ENCODE measurements at places on chromosomes 12 and 14. TPM values are rescaled to one million over a fixed set of nuclear protein-coding genes. Genes with fewer than 3 reads are reported as not detected.

DNA sequence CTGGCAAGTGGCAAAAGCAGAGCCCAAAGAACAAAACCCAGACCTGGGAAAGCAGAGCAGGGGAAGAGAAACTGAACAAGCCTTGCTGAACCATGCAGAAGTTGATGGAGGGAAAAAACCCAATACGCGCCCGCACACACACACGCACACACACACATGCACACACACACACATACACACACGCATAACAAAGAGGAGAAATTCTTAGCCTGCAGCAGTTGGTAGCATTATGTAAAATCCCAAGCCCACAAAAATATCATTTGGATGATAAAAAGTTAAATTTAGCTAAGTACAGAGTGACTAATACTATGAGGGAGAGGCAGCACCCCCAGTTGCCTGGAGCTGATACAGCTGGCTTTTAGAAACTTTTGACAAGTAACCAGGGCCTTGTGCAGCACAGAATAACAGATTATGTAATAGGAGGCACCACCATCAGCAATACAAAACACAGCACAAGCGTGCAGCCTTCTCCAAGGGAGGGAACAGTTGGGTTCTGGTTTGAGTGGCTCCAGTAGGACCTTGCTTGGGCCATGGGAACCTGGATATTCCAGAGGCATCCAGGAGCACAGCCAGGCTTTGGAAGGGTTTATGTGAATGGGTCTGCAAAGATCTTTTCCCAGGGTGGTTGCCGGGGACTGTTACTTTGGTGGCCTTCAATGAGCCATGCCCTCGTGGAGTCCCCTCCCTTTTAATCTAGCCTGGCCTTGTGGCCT lies 35.3 kb downstream of the PITPNM2 start:
- DNase-seq, result no peak

- no peak for DNase-seq
Measured at GRCh38 chr14:56549721-56550120, 29.9 kb upstream of the TMEM260 start.

DNA sequence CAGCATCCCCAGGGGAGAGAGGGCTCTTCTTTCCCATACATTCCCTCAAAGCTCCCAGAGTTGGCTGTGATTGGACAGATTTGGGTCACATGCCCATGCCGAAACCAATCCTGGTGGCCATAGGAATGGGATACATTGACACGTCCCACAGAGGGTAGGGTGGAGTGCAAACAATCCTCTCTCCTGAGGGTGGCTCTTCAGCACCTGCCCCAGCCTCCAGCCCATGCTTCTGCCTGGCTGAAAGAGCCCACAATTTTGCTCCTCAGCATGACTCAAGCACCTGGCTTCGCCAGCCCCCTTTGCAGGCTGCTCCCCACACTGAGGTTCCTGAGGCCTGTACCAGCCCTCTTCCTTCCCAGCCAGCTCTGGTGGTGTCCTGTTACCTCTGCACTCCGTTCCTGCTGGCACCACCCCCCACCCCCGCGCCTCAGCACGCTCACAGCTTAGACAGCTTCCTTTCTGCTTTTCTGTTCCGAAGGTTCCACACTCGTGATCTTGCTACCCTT lies 71.7 kb downstream of the CCDC92 start:
- DNase-seq, result peak; percentile 61

GRCh38 chr12:93856611-93857010 lies 179.4 kb downstream of the CRADD start:
- no peak for DNase-seq

DNA sequence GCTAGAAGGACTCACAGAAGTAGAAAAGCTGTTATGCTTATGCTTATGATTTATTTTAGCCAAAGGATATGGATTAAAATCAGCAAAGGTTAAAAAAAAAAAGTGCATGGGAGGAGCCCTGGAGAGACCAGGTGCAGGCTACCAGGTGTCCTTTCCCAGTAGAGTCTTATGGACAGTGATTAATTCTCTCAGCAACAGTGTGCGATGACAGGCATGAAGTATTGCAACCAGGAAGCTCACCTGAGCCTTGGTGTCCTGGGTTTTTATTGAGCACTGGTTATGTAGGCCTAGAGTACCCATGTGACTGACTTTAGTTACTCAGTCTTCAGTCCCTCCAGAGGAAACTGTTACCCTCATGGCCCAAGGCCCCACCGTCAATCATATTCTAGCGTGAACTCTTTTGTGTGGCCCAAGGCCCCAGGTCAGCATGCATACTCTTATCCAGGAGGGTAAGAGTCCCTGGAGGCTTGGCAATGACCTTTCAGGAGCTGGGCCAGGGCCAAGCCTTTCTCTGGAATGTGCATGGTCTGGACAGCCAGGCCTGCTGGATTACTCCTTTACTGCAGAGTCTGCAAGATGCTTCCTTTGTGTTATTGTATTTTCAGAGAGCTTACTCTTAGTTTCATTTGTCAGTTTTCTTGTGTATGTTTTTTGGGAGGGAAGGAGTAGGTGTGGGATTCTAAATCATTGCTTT lies 69.6 kb upstream of the RD3L start:
- DNase-seq, result no peak

ITGA7 gene
- total RNA-seq, result 96.2 TPM

SLCO1B1 gene
- 0.37 TPM for total RNA-seq

DNA sequence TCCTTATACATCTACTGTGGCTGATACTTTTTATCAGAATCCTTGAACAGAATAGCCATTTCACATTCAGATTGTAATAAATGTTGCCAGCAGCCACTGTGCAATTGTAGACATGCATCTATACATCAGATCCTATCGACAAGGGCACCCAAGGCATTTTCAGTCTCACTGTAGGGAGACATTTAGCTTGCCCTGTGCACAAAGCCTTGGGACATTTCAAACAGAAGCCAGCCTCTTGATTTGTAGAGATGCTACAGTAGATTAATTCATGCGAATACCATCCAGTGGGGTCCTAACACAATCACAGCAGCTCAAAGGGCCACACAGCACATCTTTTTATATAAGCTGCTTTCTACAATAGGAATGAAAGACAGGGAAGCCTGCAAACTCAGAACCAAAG lies 81.4 kb downstream of the SLC8A3 start:
- no peak for DNase-seq

GRCh38 chr14:62429683-62430082 lies 615.6 kb downstream of the KCNH5 start:
- no peak for DNase-seq

- peak; percentile 28 for DNase-seq
Measured at GRCh38 chr12:121712190-121712460, 427 bp upstream of the TMEM120B start.

DNA sequence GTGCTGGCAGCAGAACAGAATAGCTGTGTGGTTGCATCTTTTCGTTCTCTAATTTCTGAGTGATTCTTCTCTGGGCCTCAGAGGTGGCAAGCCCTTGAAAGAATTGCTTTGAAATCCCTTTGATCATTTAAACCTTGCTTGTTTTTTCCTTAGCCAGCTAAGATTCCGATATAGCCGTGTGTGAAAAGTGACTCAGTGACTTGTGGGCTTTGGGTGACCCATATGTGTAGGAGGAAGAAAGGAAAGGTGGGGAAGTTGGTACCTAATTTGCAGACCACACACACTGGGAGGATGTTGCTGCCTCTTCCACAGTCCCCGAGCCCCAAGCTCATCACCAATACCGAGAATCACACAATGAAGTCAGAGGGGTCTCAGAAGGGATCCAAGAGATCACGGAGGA lies 18.8 kb downstream of the SLC24A4 start:
- no peak for DNase-seq

DNA sequence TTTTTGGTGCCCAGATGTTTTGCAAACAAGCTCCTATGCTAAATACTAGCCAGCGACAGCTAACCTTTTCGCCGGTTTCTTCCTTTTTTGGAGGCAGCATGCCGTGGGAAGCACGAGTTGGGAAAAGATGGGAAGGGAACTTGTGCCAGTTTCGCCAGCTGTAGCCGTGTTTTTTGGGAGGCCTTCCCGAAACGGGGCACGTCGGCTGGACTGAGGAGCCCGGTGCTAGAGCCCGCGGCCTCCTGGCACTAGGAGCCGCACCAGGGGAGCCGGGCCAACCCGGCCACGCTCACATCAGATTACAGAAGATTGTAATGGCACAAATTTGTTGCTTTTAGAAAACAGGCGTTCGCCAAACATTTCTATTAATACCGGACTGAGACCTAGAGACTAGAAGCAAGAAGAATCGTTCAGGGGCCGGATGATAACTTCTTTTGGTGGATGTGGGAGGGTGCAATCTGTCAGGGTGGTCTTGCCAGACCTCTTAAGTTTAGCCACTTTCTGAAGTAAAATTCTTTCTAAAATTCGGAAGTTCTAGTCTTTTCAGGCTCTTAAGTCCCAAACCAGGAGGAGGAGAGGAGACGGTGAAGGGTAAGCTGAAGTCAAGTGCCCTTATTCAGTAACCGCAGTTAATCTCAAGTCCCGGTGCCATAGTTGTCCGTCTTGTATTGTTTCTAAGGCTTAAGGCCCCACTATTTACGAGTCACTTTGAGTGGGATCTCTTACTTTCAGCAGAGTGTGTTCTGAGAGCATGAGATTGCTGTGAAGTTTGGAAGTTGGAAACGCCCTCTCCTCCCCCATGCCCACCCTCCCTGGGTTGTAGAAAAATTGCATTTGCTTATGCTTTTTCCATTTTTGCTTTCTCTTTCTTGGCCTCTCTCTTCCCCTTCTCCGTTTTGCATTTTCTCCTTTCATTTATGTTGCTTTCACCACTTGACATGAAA lies 1.3 kb downstream of the RASSF3 start:
- peak; percentile 13 for DNase-seq

- DNase-seq, result peak; percentile 87
Measured at GRCh38 chr14:69726761-69727511, 40.0 kb upstream of the SRSF5 start.

- DNase-seq, result no peak
Measured at GRCh38 chr14:92676403-92677086, 71.9 kb downstream of the LGMN start.

GRCh38 chr12:99302874-99303273 lies 344.7 kb upstream of the GARIN6 start:
- no peak for DNase-seq

DNA sequence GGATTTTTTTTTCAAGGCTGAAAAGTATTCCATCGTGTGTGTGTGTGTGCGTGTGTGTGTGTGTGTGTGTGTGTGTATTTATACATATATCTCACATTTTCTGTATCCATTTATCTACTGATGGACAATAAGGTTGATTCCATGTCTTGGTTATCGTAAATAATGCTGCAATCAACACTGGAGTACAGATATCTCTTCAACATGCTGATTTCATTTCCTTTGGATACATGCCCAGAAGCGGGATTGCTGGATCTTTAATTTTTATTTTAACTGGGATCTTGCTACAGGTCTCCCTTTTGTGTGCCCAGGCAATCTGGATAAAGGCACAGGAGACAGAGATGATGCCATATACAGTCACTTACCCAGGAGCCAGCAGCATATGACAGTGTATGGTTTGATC lies 338.1 kb downstream of the SOX5 start:
- DNase-seq, result no peak

GRCh38 chr14:20680843-20681347 lies 3.5 kb upstream of the RNASE4 start:
- peak; percentile 38 for DNase-seq

DNA sequence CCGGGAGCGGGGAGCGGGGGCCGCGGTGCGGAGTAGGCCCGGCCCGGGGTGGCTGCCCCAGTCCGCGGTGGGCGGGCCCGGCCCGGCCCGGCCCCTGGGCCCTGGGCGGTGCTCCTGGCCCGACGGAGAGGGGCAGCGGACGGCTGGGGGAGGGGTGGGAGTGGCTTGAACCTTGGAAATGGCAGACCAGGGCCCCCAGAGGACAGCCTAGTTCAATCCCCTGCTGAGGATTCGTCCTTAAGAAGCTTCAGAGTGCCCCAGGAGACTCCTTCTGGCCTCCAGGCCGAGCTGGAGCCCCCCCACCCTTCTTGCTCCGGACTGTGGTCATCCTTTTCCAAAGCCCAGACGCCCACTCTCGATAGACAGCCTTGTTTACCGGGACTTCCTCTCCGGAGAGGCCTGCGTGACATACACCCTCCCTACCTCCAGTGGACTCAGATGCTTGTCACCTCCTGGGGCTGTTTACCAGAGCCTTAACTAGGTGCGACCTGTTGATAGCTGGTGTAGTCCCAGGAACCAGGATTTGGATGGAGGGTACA lies 458 bp downstream of the KHNYN start:
- DNase-seq, result peak; percentile 70
